ENCODE measurements at places on chromosomes 11 and 22. TPM values are rescaled to one million over a fixed set of nuclear protein-coding genes. Genes with fewer than 3 reads are reported as not detected.

Gene DERL3
- total RNA-seq: 0.47 TPM

Gene SCO2
- 7.3 TPM for total RNA-seq

Gene OR52I1
- not detected for total RNA-seq

Gene OR51D1
- not detected for total RNA-seq

Gene KRTAP5-10
- total RNA-seq: not detected

Gene NNMT
- total RNA-seq: 1,388 TPM

Gene TRIM51
- total RNA-seq: not detected

Gene ACTN3
- total RNA-seq: not detected

Gene FLRT1
- not detected for total RNA-seq

Gene KRTAP5-7
- not detected for total RNA-seq

Gene NPAS4
- total RNA-seq: not detected

Gene CLTCL1
- total RNA-seq: 5.0 TPM

Gene PGA4
- total RNA-seq: 2.9 TPM

Gene ZNF280A
- not detected for total RNA-seq

Gene OR8G5
- not detected for total RNA-seq

Gene SMIM35
- not detected for total RNA-seq

Gene TPP1
- 73.8 TPM for total RNA-seq

Gene C11orf87
- total RNA-seq: 0.32 TPM

Gene OR5D16
- total RNA-seq: not detected

Gene MCHR1
- total RNA-seq: not detected

Gene LIF
- 1.3 TPM for total RNA-seq

Gene ST14
- total RNA-seq: 49.1 TPM

Gene UBQLN3
- 1.3 TPM for total RNA-seq

Gene SPINDOC
- 12.8 TPM for total RNA-seq

Gene OOSP1
- not detected for total RNA-seq

Gene OR10G6
- total RNA-seq: not detected

Gene TEAD1
- total RNA-seq: 86.9 TPM

Gene ALKBH8
- total RNA-seq: 5.3 TPM

Gene SERPIND1
- total RNA-seq: not detected

Gene DCHS1
- total RNA-seq: 12.6 TPM

Gene AIP
- total RNA-seq: 63.6 TPM

Gene LAYN
- total RNA-seq: 13.2 TPM

Gene SLC15A3
- 26.9 TPM for total RNA-seq

Gene MS4A6E
- total RNA-seq: not detected

Gene CTTN
- total RNA-seq: 341 TPM

Gene DEFB131B
- not detected for total RNA-seq

Gene PTPN5
- total RNA-seq: 1.1 TPM

Gene BTG4
- total RNA-seq: not detected

Gene CSNK1E
- total RNA-seq: 164 TPM

Gene ADAMTS15
- total RNA-seq: 42.6 TPM

Data from omental fat pad (tissue), 4 donors.